ENCODE measurements at places on chromosomes 1 and 21. TPM values are rescaled to one million over a fixed set of nuclear protein-coding genes. Genes with fewer than 3 reads are reported as not detected.

- DNase-seq, result no peak
These were observed 18.1 kb downstream of the LRIF1 start for GRCh38 chr1:110945626-110946025.

GRCh38 chr1:100795646-100795985 lies 76.1 kb downstream of the VCAM1 start:
- no peak for DNase-seq

GRCh38 chr1:16172964-16173446 lies 17.1 kb upstream of the EPHA2 start:
- DNase-seq, result no peak

DNA sequence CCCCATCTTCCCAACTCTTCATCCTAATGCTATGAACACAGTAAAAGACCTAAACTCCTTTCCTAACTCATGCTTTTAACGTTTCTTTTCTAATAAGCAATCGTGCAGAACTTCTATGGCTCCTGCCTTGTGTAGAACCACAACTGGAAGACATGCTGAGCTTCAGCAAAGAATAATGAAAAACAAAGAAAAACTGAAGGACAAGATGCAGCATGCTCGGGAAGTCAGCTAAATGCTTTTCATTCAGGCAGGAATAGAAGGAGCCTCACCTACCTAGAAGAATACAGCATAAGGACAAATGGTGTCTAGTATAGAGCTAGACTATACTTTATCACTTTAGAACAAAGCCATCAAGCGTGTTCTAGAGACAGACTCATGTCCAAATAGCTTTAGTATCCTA lies 45.9 kb downstream of the LUZP1 start:
- no peak for DNase-seq

- no peak for DNase-seq
These were observed 257.5 kb upstream of the PTBP2 start for GRCh38 chr1:96464066-96464465.

GRCh38 chr1:230142608-230143210 lies 75.7 kb downstream of the GALNT2 start:
- no peak for DNase-seq

GRCh38 chr21:39644062-39644560 lies 31.4 kb downstream of the B3GALT5 start:
- no peak for DNase-seq

DNA sequence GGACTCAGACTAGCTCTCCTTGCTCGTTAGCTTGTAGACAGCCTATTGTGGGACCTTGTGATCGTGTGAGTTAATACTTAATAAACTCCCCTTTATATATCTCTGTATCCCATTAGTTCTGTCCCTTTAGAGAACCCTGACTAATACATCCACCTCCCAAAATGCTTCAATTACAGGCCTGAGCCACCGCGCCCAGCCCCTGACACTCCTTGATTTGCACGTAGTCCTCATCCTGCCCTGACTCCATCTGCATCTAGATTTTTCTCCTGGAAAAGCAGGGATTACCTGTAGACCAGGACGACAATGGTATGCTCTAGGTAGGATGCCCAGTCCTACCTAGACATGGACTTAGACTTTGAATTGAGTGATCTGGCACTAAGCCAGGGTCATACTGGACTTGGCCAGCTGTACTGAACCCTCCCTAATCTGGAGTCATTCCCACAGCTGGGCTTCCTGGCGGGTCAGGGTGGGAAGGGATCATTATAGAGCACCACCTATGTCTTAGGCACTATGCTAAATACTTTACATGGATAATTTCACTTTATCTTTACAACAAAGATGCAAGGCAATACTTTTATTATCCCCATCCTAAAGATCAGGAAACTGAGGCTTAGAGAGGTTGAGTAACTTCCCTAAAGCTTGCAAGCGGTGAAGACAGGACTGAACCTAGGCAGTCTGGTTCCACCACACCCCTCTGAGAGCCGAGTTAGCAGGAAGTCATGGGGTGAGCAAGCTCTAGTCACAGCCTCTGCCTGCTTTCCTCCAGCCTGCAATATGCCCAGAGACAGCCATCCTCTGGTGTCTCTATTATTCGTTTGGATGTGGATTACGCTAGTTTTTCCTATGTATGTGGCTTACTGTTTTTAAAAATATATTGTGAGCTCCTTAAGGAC lies 89.4 kb downstream of the DTL start:
- no peak for DNase-seq

PLA2G2D gene
- not detected for total RNA-seq
